ENCODE measurements at places on chromosomes 7 and 10. TPM values are rescaled to one million over a fixed set of nuclear protein-coding genes. Genes with fewer than 3 reads are reported as not detected.

SPDYE6 gene
- not detected for total RNA-seq

CACNB2 gene
- total RNA-seq, result 0.36 TPM

TMEM196 gene
- total RNA-seq, result not detected

SPDYE18 gene
- not detected for total RNA-seq

DNA sequence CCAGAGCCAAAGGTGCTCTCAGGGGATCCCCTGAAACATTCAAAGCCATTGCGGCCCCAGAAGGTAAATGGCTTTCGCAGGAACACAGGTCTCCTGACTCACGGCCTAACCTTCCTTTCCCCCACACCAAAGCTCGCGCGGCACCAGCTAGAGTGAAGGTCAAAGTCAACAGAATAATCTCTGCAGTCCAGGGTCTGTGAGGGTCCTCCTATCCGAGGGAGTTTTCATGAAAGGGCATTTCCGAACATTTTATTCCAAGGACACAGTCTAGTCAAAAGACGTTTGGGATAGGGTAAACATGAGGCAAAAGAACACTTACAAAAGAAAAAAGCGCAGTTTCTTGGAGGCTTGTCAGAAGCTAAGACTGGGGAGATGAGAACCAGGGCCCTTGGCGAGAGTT is 559 bp upstream of the STEAP2 start:
- no peak for DNase-seq

GRCh38 chr7:13327669-13328068 is 640.2 kb downstream of the ARL4A start:
- peak; percentile 1 for DNase-seq

GRCh38 chr10:126597211-126597610 is 73.3 kb downstream of the C10orf90 start:
- no peak for DNase-seq

DNA sequence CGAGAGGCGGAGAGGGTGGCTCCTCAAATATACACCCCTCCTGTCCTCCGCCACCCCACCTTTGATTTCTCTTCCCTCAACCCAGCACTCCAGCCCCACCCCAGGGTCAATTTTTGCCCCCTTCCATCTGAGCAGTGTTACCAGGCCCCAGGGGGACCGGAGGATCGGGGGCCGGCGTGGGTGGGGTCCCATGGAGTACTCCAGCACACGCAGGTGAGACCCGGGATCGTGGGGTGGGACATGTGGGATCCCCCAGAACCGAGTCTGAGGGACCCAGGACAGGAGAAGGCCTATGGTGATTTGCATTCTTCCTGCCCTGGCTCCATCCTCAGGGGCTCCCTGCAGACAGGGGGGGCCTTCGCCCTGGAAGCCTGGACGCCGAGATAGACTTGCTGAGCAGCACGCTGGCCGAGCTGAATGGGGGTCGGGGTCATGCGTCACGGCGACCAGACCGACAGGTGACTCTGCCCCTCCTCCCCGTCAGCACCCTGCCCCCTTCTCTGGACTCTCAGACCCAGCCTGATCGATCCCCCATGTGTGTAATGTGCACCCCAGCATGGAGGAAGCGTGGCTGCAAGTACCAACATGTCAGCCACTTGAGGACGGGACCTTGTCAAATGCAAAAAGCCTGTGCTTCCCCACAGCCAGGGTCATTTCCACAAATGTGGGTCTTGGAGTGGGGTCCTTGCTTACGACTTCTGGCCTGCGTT is 744 bp downstream of the TRIP6 start:
- no peak for DNase-seq

DNA sequence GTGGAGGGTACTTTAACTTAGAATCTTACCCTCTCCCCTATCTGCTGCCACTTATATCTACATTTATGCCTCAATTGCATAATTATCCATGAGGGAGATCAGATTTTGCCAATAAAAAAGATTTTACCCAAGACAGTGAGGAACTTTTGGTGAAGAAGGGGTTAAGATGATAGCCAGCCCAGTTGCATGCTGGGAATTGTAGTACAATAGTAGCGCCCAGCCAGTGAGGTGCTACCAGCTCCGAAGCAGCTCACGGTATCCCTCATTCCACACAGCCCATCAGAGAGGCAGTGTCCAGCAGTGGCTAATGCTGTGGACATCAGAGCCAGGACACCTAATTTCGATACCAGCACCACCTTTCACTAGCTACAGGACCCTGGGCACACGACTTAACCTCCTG is 5.9 kb upstream of the LGI1 start:
- DNase-seq, result peak; percentile 16

GRCh38 chr10:88979153-88979562 is 11.4 kb upstream of the FAS start:
- DNase-seq, result peak; percentile 76

Data from IMR-90 (cell line).